Keratinocyte (primary cell): ENCODE measurements at places on chromosomes 6 and 20.
A peak's percentile ranks its signal among the peaks of the same experiment; 100 is the strongest.

- DNase-seq: no peak
Observed at GRCh38 chr20:56685879-56686278, 56.8 kb downstream of the TFAP2C start.

- no peak for DNase-seq
Observed at GRCh38 chr6:30463651-30464618, 25.4 kb upstream of the HLA-E start.

DNA sequence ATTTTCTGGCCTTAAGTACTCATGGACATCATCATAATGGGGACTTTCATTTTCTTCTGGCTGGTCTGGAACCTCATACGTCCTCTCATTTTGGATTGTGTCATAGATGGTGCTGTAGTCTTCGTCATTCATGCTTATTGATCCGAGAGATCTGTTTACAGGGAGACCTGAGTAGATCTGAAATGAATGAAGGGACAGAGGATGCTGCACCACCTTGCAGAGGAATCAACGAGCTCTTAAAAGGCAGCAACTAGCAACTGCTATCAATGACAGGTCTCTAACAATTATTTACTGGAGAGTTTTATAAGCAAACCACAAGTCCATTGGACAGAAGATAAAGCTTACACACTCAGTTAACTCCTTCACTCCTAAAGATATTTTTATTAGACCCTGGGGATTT, 49.7 kb upstream of the ENPP4 start:
- no peak for DNase-seq

- DNase-seq: no peak
Observed at GRCh38 chr6:169386411-169387057, 132.9 kb upstream of the THBS2 start.

DNA sequence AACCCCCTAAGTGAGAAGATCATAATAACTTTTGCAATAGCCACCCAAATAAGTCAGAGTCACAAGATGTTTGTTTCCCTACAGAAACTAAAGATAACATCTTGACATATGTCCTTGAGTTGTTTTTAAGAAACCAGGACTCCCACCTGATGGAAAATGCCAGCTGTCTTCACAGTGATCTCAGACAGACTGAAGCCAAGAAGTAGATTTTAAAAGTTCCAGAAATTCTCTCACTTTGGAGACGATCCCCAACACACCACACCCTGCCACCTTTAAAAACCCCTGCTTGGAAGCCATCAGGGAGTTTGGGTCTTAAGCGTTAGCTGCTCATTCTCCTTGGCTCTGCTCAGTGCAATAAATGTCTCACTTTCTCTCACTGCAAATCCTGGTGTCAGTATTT, 63.0 kb downstream of the GPR6 start:
- no peak for DNase-seq

DNA sequence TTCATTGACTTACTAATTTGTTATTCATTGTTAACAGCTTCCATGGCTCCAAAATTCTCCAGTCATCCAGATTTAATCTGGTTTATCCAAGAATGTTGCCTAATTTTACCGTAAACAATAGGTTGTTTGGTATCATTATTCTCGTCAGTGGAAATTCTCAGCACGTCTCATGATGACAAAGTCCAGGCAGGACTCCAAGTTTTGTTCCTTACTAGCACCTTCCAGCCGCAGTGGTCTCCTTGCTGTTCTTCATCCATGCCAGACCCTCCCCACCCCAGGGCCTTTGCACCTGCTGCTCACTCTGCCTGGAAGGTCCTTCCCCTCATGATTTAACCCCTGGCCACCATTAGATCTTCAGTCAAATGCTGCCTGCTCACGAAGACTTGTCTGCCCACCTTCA, 48.1 kb upstream of the NAA20 start:
- no peak for DNase-seq

- DNase-seq: no peak
Observed at GRCh38 chr20:1178103-1178502, 6.7 kb downstream of the TMEM74B start.

- DNase-seq: no peak
Observed at GRCh38 chr6:56025795-56026194, 150.4 kb upstream of the BMP5 start.

GRCh38 chr6:38159596-38159995, 340.1 kb downstream of the ZFAND3 start:
- no peak for DNase-seq

DNA sequence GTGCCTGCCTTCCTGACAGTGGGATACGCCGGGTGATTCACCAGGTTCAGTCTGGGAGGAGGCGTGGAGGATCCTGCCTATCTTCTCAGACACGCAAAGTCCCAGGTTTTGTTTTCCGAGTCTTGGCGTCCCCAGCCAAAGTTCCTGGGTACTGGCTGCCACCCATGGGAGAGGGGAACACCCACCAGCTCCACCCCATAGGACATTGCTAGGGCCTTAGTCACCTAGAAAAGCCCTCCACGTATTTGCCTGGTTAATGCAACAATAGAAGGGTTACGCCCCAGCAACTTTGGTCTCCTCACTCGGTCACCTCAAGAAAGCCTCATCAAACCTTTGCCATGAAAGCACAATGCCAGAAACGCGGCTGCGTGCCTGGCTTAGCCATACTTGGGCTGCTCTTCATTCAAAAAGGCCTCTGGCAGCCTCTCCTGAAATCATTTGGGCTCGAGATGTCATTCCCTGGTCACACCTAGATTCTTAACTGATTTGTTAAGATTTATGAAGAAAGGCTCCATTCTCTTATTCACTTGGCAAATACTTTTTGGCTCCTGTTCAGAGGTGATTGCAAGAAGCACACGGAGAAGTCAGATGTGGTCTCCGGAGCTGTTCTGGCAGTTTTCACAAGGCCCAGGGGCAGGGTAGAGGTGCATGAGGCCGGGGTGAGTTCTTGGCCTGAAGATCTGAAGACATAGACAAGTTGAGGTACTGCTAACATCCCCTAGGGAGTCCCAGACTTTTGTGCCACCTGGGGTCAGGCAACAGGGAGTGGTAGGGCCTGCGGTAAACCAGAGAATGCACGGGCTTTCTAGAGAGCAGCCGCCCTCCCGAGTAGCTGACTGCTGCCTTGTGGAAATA, 35.5 kb upstream of the ZNF133 start:
- peak; percentile 95 for DNase-seq

GRCh38 chr6:4776493-4777393, 539 bp downstream of the CDYL start:
- DNase-seq: no peak

- no peak for DNase-seq
Observed at GRCh38 chr20:42836339-42836738, 353.4 kb downstream of the PTPRT start.

DNA sequence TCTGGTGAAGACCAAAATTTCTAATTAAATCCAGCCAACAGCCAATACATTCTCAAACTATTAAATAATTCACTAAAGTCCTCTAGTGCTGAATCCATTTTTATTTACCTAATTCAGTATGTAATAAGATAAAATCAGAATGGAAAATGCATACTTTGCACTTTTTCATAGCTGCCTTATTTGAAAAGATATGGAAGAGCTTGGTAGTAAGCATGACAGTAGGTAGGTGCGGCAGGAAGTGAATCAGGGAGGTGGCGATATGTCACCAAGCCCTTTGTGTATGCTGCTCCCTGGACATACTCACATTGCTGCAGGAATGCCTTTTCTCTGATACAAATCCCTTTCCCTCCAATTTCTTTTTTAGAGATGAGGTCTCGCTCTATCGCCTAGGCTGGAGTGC, 10.2 kb upstream of the TGM3 start:
- no peak for DNase-seq

DNA sequence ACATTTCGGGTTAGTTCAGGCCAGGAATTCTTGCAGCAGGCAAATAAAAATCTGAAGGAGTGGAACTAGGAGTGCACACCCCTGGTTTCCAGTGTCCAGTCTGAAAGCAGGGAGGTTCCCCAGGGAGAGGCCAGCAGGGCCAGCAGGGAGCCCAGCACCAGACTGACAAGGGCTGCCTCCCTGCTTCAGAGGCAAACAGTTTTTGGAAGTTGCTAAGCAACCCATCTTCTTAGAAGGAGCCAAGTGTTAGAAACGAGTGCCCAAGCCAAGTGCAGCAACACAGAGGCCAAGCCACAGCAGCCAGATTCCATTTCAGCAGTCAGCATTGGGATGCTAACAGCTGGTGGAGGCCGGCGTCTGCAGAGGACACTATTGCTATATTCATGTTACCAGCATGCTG, 179.1 kb downstream of the SYNDIG1 start:
- DNase-seq: no peak

- DNase-seq: no peak
Observed at GRCh38 chr20:56412949-56413348, 889 bp downstream of the CASS4 start.

- DNase-seq: no peak
Observed at GRCh38 chr6:50520326-50521266, 192.7 kb upstream of the TFAP2D start.

GRCh38 chr6:105785066-105785811, 300.9 kb upstream of the PRDM1 start:
- no peak for DNase-seq

GRCh38 chr6:16352258-16352635, 113.9 kb downstream of the GMPR start:
- no peak for DNase-seq

- no peak for DNase-seq
Observed at GRCh38 chr6:53986721-53987521, 124.3 kb upstream of the MLIP start.

DNA sequence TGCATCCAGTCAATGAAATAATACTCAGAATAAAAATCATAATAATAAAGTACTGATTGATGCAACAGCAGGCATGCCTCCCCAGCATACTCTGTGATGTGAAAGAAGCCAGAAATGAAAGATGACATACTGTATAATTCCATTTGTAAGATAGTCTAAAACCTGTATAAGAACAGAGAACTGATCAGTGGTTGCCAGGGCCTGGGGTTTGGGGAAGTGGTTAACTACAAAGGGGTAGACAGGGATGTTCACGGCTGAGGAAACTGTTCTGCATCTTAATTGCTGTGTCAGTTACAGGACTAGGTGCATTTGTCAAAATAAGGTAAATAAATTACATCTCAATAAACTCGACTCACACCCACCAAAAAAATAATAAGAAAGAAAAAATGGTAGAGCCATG, 81.3 kb upstream of the BMP2 start:
- no peak for DNase-seq

- DNase-seq: no peak
Observed at GRCh38 chr20:42531508-42531961, 658.2 kb downstream of the PTPRT start.

DNA sequence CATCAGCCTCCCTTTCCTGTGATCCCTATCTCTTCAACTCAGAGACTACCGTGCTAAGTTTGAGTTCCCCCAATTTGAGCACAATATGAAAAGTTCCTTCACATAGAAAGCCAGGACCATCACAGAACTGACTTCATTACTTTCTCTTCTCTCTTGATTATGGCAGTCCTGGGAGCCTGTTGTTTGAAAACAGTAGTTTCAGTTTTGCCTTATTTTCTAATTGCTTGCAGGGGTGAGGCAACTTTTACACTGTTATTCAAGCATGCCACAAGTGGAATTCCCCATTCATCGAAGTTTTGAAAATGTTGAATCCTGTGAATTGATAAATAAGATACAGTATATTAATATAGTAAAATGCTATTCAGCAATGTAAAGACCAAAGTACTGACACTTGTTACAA, 569.7 kb upstream of the MARCKS start:
- DNase-seq: no peak

- no peak for DNase-seq
Observed at GRCh38 chr6:41941280-41942066, at the start of gene CCND3. TSS of gene CCND3 (minus strand) at chr6:41941808. CDS start at chr6:41941649, 159 bp downstream.

- DNase-seq: no peak
Observed at GRCh38 chr20:54029176-54029575, 41.2 kb downstream of the BCAS1 start.

- DNase-seq: no peak
Observed at GRCh38 chr6:159110013-159110412, 59.2 kb upstream of the FNDC1 start.

GRCh38 chr6:139858429-139858828, 484.0 kb upstream of the CITED2 start:
- no peak for DNase-seq

DNA sequence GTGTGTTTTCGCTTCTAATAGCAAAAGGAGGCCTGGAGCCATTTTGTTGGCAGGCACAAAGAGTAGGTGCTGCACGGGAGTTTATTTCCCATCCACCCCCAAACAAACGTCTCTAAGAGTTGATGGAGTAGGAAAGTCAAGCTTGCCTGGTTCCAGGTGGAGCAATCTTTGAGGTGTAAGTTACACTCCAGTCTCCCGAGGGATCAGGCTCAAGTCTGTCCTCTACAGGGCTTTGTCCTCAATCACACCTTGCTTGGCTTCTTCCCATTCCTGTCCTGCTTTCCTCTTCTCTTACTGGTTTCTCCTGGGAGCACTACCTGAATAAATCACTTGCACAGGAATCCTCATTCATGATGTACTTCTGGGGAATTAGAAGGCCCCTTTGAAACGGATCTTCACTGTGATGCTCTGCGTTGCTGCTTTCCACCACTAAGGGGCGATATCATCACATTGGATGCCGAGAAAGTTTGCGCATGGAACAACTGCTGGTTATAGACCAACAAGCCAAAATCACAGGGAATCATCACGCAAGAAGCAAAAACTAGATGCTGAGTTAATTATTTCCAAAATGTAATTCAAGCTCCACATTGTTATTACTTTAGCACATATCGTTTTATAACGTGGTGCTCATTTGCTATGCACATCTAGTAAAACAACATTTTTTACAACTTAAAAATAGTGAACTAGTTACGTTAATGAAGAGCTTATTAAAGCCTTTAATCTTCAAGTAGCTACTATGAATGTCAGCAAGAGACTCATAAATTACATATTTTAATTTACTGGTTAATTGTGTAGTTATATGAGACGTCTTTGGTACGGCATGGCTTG, 156.8 kb downstream of the DNAH8 start:
- no peak for DNase-seq
